Hematopoietic multipotent progenitor cell treated with erythropoietin and hydrocortisone succinate and interleukin-3 and kit ligand, for 17 days (in vitro differentiated cells): ENCODE measurements at places on chromosomes 3 and 15.

- no peak for DNase-seq
Measured at GRCh38 chr3:136330900-136331299, 80.8 kb downstream of the PCCB start.

DNA sequence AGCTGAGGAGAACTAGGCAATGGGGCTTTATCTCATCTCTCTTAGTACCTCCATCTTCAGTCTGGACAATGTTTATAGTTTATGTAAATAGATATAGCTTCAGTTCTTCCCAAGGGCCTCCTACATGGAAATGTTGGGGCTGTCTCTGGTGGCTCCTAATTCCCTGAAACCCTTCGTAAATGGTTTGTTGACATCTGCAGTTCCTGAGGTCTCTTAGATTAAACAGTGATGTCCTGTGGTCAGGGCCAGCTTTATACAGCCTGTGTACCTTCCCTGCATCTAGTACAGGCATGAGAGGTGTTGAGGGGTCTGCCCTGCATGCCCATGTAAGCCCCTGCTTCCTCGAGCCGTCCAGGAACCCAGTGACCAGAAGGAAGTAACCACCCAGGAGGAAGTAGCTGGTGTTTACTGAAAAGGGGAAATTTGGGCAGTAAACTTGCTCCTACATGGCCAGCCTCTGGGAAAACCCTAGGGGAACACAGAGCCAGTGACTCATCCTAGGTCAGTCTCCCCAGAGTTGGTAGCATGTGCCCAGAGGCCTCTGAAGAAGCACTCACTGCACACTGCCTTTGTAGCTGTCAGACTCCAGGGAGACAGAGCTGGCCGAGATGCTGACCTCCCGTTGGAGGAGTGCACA lies 4.7 kb upstream of the TBC1D2B start:
- DNase-seq: no peak

GRCh38 chr15:79953951-79954444 lies 17.0 kb downstream of the BCL2A1 start:
- DNase-seq: no peak

- no peak for DNase-seq
Measured at GRCh38 chr3:2947536-2947935, 162.6 kb downstream of the IL5RA start.

DNA sequence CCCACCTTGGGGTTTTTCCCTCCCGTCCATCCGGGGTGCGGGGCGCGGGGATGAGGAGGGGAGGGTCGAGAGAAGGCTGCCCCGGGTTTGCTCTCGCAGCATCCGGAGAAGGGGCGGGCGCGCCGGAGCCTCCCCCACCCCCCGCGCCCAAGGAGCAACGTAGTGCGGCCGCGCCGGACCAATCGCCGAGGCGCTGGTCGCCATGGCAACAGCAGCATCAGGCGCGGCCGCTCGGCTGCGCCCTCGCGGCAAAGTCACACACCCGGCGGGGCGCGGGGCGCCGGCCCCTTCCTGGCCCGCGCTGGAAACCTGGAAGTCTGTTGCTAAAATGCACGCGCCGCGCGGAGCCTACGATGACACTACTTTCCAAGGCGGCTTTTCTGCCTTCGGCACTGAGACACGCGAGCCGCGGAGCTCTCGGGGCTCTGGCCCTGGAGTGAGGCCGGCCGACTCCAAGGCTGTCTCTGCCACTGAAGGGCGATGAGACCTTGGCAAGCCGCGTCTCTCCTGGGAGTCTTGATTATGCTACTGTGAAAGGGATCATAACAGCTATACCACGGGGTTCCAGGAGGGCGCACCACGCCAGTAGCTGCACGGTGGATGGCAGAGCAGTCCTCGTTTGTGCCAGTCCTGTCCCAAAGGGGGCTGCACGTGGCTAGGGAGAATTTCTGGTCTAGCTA lies at the start of gene IQSEC1:
TSS of gene IQSEC1 (minus strand) at position 104 of the 680 bp plus-strand sequence. CDS start 415 bp downstream, outside the sequence.
- no peak for DNase-seq

- peak; percentile 83 for DNase-seq
Measured at GRCh38 chr3:155890671-155891190, 20.3 kb downstream of the GMPS start.

DNA sequence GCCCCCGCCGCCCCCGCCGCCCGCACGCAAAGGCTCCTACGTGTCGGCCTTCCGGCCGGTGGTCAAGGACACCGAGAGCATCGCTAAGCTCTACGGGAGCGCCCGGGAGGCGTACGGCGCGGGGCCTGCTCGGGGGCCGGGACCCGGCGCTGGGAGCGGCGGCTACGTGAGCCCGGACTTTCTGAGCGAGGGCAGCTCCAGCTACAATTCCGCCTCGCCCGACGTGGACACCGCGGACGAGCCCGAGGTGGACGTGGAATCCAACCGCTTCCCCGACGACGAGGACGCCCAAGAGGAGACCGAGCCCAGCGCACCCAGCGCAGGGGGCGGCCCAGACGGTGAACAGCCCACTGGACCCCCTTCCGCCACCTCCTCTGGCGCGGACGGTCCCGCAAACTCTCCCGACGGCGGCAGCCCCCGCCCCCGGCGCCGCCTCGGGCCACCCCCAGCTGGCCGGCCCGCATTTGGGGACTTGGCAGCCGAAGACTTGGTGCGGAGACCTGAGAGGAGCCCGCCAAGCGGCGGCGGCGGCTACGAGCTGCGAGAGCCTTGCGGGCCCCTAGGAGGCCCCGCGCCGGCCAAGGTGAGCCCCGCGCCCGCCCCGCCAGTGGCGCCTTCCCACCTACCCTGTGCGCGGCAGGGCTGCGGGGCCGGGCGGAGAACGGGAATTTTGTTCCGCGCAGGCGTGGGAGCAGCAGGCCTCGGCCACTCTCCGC lies 2.4 kb downstream of the SKOR1 start:
- no peak for DNase-seq

DNA sequence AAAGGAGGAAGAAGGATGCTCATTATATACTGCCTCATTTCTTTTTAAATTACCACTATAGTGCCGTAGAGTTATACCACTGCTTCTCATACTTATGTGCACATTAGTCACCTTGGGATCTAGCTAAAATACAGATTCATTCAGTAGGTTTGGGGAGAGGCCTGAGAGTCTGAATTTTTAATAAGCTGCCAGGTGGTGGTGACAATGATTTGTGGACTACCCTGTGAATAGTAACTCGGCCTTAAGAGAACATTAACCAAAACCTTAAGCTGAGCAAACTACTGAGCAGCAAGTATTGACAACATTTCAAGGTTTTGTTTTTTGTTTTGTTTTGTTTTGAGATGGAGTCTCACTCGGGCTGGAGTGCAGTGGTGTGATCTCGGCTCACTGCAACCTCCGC lies 19.8 kb downstream of the UBA5 start:
- no peak for DNase-seq

- DNase-seq: no peak
Measured at GRCh38 chr3:56976651-56977560, 83.6 kb upstream of the SPATA12 start.

DNA sequence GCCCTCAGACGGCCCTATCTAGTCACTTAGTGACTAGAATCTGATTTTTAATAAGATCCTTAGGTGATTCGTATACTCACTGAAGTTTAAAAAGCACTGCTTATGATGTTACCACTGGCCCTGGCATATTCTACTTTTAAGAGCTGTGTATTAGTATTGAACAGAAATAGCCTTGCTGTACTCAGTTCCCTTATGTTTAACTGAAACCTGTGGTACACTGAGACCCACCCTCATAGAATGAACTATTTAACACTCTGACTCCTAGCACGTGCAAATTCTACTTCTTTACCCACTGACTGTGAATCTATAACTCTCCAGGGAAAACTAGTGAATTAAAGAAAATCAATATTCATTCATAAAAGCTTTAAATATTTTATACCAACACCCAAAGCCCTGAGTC lies 108.9 kb downstream of the CCNL1 start:
- no peak for DNase-seq

GRCh38 chr3:20583648-20584047 lies 397.6 kb upstream of the SGO1 start:
- DNase-seq: no peak

- no peak for DNase-seq
Measured at GRCh38 chr3:127820826-127821313, 1.4 kb downstream of the MGLL start.
